ENCODE measurements at places on chromosomes 3 and 15. TPM values are rescaled to one million over a fixed set of nuclear protein-coding genes. Genes with fewer than 3 reads are reported as not detected.

DNA sequence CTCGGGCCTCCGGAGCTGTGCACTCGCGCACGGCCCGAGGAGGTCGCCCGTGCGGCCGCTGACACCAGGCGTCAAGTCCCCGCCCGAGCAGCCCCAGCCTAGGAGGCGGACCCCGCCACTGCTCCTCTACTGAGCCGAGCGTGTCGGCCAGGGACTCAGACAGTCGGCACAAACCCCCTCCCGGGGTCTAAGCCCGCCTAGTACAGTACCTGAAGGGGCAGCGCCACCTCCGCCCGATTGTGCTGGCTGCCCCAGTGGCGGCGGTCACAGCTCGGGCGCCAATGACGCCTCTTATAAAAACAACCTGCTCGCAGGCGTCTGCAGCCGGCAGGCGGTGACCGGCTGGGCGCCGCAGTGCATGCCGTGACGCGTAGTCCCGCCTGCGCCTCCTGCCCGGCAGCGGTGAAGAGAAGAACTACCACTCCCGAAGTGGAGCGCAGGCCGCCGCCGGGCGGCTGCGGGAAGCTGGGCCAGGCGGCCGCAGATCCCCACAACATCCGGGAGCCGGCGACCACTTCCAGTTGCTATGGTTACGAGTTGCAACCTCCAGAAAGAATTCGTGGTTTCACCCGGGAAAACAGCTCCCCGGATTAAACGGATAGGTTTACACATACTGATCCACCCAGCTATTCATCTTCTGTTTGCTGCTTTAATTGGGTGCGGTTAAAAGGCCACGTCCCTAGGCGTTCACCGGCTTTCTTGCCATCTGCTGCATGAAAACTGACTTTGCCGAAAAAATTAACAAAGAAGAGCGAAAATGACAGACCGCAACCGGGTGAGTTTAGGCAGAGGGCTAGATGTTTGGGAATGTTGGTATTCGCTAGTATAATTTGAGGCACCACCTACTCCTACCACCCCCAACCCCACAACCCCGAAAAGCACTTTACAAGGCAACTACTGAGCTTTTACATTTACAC is at the start of the genes CCPG1 and PIERCE2:
Gene CCPG1 (minus strand): TSS at position 348 of the 917 bp plus-strand sequence. CDS start 18,935 bp downstream, outside the sequence.
Gene PIERCE2 (plus strand): TSS at position 484 of the 917 bp plus-strand sequence. CDS start 274 bp downstream, at position 758.
- ATAC-seq = peak; percentile 99

Gene ARL14
- 0.32 TPM for total RNA-seq

Gene USP50
- not detected for total RNA-seq

Gene IQCF5
- not detected for total RNA-seq

Gene TMEM45A
- 13.6 TPM for total RNA-seq

Data from esophagus mucosa (tissue), 1 donor.